Vagina (tissue), 2 donors: ENCODE measurements at places on chromosomes 5 and 9.

- DNase-seq = no peak
Observed at GRCh38 chr5:56651893-56652292, 163.5 kb upstream of the MAP3K1 start.

DNA sequence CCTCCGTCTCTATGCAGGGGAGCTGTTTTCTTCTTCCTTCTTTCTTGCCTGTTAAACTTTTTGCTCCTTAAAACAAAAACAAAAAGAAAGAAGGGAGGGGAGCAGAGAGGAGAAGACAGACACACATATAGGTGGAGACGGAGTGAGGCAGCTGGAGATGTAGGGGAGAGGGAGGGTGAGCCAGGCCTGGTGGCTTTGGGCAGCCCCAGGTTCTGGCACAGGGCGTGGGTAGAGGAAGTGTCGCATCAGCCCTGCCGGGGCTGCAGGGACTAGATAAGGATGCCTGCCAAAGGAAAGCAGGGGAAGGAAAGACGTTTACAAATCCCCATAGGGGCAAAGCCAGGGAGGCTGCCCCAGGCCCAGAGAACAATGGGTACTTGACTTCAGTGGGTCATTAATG, 38.7 kb upstream of the PTGS1 start:
- no peak for DNase-seq

- no peak for DNase-seq
Observed at GRCh38 chr5:152237531-152237930, 167.5 kb downstream of the NMUR2 start.

- DNase-seq = no peak
Observed at GRCh38 chr5:141431286-141431685, 979 bp downstream of the PCDHGA12 start.

DNA sequence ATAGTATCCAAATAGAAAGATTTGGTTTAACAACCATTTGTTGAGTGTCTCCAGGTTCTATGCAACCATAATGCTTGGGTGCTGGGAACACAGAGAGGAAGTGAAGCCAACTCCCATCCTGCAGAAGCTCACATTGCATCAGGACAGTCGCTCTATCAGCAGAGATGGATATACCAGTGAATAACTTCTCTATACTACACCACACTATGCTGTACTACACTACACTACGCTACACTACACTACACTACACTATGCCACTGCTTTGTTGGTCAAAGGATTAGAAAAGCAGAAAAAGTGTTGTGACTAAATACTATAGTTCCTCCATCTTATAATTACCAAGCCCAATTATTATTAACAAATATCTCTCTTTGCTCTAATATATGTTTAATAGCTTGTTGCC, 89.2 kb upstream of the PRRC1 start:
- no peak for DNase-seq

DNA sequence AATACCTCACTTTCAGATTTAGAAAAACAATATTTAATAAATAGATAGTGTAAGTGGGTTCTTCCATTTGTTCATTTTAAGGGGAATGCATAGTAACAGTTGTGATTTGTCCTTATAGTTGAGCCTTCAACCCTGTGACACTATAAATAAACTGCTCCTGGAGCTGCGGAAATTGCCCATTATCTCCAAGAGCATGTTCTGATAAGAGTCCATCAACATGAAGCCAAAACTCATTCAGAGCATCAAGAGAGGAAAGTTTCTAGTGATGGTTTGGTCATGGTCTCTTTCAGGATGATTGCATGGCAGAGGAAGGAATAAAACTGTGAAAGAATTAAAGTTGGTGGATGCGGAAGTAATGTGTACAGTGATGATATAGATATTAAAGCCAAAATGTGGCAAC, 772.1 kb upstream of the DMAC1 start:
- no peak for DNase-seq

- no peak for DNase-seq
Observed at GRCh38 chr5:26955161-26955560, 83.2 kb downstream of the CDH9 start.

GRCh38 chr5:148336704-148337435, 1.5 kb downstream of the SPINK9 start:
- no peak for DNase-seq

GRCh38 chr5:164098979-164099378, 593.6 kb downstream of the MAT2B start:
- DNase-seq = no peak

GRCh38 chr9:88957526-88957925, 33.7 kb upstream of the S1PR3 start:
- no peak for DNase-seq

- no peak for DNase-seq
Observed at GRCh38 chr5:115372146-115372545, 75.7 kb upstream of the CCDC112 start.

GRCh38 chr5:163410505-163410904, 26.9 kb upstream of the CCNG1 start:
- DNase-seq = no peak
